ENCODE measurements at places on chromosomes 3 and 15.

- no peak for DNase-seq
Measured at GRCh38 chr15:23588268-23588667, 22.8 kb downstream of the MKRN3 start.

DNA sequence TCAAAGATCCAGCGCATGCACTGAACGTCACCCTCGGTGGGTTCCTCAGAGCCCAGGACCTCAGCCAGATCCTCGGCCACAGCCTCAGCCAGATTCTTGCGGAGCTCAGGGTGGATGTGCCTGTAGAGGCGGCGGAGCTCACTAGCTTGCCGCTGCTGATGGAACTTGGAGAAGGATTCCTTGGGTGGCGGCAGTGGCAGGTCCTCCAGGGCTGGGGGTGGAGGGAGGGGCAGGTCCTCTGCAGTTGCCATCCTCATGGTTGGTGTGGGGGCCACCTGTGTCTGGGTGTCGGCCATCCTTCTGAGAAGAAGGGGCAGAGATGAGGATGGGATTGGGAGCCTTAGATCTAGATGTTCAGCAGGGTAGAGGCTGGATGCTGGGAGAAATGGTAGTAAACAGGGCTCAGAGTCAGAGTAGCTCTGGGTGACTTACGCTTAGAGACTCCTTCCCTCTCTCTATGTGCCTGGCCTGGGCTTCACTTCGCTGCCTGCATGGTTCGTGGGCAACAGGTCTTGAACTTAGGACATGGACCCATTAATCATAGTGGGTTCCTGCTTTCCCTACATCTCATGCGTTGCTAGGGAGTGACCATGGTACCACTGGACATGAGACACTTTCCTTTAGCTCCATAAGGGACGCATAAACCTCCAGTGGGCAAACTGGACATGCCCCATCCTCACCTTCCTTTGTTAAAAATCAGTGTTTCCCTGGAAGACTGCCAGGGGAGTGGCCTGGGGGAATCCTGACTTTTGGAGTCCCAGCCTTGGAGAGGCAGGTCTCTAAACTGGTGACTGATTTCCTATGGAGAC is 3.0 kb downstream of the XIRP1 start:
- DNase-seq = no peak

- no peak for DNase-seq
Measured at GRCh38 chr3:45092132-45093031, 53.8 kb downstream of the CDCP1 start.

DNA sequence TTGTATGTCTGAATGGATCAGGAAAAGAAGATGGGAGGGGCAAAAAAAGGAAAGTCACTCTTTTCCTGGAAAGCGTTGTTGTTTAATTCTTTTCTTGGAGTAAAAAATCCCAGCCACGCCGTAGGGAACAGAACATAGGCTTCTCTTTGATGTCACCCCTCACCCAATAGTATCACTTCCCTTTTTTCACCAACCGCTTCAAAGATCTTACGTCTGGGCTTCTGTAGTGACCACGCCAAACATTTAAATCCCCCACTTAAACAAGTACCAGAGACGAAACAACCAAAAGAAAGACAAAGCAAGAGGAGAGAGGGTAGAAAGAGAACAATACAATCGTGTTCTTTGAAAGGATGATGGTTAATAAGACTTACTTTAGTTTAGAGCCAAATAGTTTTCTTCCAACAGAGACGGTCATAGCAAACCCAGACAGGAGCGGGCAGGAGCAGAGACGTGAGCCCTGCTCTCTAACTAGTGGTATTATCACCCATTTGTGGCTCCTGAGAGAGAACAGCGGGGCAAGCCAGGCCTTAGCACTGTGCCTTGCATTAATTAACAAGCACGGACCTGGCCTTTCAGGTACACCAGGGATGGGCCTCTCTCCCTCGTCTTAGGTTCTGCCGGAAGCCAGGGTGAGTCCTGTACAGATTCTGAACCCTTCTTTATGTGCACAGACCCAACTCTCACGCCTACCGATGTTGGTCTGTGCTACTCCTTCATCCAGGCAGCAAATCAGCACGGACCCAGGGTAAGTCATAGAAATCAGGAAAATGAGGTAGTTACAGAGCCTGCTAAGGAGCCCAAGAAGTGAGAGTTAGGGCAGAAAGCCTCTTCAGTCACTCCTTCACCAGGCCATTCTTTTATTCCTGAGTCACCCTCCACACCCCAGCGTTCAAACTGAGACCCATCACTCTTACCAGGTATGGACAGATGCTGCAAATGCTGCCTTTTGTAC is 28.2 kb upstream of the BCL6 start:
- DNase-seq = no peak

GRCh38 chr3:48406443-48407431 is 23.1 kb downstream of the PLXNB1 start:
- no peak for DNase-seq

GRCh38 chr3:170128259-170128976 is 53.1 kb downstream of the PHC3 start:
- no peak for DNase-seq

DNA sequence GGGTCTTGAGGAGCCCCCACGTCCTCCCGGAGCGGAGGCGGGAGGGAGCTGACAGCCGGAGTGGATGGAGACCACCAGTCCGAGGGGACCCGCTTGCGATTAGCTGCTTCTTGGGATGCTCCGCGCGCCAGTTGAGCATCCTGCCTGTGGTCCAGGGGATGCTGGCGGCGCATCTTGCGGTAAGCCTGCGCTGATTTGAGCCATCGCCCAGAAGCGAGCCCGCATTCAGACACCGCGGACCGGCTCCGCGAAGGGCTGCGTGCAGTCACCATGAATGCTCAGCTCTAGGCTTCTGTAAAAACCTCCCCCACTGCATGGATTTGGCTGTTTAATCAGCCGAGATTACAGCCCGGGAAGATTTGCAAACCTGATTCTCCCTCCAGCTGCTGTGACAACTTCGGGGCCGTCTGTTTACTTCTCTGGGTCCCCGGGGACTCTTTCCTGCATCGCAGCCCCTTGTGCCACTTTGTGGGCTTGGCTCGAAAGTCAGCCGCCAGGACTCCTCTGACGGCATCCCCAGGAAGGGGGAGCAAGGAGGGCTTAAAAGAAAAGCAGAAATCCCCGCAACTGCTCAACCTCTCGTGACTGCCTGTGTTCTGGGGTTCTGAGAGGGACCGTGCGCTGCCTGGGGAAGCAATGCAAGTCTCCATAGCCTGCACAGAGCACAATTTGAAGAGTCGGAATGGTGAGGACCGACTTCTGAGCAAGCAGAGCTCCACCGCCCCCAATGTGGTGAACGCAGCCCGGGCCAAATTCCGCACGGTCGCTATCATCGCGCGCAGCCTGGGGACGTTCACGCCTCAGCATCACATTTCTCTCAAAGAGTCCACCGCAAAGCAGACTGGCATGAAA is 171.1 kb downstream of the KCNAB1 start:
- no peak for DNase-seq

DNA sequence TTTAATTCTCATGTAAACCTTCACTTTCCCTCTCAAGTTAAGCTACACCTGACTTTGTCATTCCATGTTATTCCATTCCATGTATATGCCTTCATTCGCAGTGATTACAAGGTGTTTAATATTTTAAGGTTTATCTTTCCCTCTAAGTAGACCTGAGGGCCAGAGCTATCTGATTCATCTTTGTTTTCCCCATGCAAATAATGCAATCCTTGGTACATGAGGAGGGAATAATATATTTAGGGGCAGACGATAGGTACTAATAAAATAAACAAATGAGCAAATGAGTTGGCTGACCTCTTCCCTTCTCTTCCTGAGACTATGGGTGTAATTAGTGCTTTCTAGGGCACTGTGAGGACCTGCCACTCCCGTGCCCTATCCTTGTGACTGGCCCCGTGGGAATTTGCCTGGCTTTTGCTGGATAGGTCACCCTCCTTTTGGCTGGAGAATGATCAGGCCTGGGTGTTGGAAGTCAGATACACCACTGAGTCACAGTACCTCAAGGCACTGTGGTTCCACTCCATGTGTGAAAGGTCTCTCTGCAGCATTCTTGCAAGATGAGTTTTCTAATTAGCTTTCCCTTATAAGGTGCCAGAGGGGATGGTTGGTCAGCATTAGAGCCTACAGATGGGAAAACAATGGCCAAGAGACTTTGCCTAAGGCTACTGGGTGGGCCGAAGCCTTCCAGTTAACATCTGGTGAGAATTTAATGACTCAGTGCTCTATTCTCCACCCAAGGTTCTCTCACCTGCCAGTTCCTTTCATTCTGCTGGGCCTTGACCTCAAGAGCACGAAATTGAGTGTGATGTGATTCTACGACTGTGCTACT is 183.2 kb downstream of the P3H2 start:
- DNase-seq = no peak

DNA sequence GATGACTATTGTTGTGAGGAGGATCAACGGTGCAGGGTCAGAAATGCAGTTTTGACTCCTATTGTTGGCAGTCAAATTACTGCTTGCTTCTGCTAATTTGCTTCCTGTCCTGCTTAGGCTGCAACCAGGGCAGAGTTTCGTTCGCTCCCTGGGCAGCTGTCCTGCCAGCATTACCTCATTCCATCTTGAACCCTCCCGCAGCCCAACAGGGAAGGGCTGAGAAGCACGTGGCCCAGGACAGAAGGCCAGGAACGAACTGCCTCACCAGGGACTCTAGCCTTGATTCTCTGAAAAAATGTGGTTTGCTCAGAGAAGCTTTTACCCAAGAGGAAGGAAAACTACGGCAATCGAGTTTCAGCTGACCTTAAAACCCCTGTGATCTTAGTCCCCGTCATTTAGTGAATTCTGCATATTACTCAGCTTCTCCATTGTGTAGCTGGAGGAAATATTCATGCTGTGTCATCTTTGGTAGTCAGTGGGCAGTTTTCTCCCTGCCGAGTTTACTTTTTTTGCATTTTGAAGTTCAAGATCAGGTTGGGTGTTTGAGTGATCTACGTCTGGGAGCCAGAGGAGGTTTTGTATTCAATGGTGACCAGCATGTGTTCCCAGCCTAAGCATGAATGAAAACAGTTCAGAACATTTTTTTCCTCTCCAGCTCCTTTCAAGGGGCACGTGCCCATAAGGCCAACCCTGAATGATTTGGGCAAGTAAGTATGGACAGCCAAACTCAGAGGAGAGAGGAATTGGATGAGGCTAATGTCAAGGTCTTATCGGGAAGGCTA is 23.0 kb downstream of the TLNRD1 start:
- no peak for DNase-seq

- no peak for DNase-seq
Measured at GRCh38 chr15:85329561-85330422, 50.6 kb upstream of the AKAP13 start.

- no peak for DNase-seq
Measured at GRCh38 chr3:120393761-120394160, 44.6 kb upstream of the LRRC58 start.

- no peak for DNase-seq
Measured at GRCh38 chr15:90596943-90597342, 67.2 kb downstream of the CRTC3 start.

DNA sequence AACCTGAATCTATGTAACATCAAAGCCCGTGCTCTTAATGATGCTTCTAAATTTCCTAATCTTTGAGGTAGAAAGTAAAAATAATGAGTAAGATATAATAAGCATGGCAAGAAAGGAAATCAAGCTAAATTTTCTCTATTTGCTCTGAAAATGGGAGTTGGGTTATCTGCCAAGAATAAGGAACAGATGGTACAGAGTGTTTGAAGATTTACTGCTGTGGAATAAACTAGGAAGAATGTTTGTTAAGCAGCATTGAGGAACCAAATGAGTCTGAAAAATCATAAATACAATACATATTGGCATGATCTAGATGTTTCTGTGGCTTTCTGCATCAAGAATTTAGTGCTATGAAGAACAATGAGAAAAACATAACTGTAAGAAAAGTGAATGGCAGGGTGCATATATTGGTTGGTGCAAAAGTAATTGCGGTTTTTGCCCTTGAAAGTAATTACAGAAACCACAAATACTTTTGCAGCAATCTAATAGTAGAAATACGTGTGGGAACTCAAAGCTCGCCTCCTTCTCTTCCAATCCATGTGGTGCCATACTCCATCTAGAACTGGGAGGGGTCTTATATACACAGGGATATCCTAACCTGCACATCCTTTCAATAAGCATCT is 87.6 kb downstream of the SUCNR1 start:
- DNase-seq = no peak

- no peak for DNase-seq
Measured at GRCh38 chr15:98657721-98658120, 9.4 kb downstream of the IGF1R start.

- DNase-seq = no peak
Measured at GRCh38 chr3:15064299-15064834, 748 bp downstream of the MRPS25 start.

- no peak for DNase-seq
Measured at GRCh38 chr3:189572249-189572648, 58.9 kb upstream of the TP63 start.

GRCh38 chr3:31959951-31960792 is 20.9 kb downstream of the OSBPL10 start:
- no peak for DNase-seq

DNA sequence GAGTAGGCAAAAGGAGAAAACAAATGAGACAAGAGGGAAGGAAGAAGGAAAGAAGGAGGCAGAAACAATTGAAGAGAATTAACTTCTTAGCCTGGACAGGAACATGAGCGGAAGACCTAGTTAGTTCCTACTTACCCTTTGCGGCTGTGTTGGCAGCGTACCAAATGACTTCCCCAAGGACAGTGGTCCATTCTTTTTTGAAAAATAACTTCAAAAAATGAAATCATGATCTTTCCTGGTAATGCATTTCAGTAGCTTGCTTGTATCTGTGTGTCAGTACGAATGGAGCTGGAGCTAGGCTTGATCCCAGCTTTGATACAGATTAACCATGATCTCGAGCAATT is 41.5 kb upstream of the CFAP161 start:
- DNase-seq = no peak

DNA sequence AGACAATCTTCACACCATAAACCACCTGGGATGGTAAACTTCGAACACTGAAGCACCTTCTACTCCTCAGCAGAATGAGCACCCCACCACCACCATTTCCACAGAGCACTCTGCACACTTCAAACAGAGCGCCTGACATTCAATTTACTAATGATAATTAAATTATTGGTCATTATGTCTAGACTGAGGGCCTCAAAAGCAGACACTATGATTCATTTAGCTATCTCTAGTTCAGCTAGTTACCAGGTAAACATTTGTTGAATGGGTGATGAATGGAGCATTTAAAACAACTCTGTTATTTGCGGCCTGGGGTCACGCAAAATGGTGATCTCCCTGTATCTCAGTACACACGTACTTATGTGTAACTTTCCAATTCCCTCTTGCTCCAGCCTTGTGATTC is 40.9 kb downstream of the ACAP2 start:
- DNase-seq = no peak

DNA sequence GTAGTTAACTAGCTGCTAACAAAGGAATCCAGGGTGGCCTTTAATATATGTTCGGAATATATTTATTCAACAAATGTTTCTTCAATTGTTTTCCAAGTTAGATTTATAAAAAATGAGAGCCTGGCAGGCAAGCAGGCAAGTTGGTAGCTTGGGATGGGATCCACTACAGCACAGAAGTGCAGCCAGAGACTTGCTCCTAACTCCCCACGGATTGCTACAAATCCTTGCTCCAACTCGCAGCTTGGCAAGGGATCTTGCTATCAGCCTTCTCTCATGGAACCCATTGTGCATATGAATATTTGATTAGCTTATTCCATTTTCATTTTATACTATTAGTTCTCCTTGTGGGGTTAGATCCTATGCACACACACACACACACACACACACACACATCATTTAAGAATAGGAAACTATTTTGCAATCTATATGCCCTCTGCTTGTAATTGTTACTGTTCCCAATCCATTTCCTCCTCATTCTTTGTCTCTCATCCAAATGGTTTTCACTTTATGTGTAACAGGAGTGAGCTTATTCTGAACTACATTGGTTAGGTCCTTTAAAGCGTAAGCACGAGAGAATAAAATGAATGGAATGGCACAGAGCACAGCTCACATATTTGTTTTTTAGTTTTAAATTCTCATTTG is 505.6 kb downstream of the LPP start:
- no peak for DNase-seq

Data from stimulated activated CD4-positive, alpha-beta T cell treated with anti-CD3 and anti-CD28 coated beads, TNF-alpha, amount 100 ng/mL, for 48 hours (primary cell).